Hepatocyte (in vitro differentiated cells): ENCODE measurements at places on chromosomes 6 and 20. TPM values are rescaled to one million over a fixed set of nuclear protein-coding genes. Genes with fewer than 3 reads are reported as not detected.

DNA sequence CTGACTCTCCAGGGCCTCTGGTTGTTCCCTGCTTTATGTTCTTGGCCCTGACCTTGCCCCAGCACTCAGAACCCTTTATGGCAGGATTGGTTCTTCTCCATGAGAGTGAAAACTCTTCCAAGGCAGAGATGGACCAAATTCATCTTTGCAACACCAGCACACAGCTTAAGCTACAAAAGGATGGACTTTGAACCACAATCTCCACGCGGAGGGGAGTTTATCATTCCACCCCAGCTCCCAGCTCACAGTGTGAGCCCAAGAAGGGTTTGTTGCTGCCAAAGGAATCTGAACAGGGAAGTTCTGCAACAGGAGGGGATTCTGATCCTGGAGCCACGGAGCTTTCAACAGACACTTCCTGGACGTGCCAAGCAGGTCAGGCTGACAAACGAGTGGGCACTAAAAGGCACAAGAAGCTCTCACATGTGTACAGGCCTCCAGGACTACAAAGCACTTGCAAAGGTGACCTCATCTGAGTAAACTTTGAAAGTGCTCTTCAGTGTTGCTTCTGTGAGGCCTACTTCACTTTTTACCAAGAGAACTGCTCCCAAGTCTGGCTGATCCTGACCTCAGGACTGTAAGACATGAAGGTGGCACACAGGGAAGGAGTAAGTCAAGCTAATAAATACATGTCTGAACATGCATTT, 8.9 kb downstream of the FITM2 start:
- peak overlapping the region; percentile 87 for H3K27ac ChIP-seq
- H3K27me3 ChIP-seq = no peaks in the 10 kb centered on the region
- H3K4me3 ChIP-seq = no peak overlapping the region
- H3K4me1 ChIP-seq = peaks cover 20% of the 10 kb centered on the region
- no peaks in the 10 kb centered on the region for H3K36me3 ChIP-seq

Gene PDCD2
- total RNA-seq = 75.0 and 77.8 TPM in 2 replicates

DNA sequence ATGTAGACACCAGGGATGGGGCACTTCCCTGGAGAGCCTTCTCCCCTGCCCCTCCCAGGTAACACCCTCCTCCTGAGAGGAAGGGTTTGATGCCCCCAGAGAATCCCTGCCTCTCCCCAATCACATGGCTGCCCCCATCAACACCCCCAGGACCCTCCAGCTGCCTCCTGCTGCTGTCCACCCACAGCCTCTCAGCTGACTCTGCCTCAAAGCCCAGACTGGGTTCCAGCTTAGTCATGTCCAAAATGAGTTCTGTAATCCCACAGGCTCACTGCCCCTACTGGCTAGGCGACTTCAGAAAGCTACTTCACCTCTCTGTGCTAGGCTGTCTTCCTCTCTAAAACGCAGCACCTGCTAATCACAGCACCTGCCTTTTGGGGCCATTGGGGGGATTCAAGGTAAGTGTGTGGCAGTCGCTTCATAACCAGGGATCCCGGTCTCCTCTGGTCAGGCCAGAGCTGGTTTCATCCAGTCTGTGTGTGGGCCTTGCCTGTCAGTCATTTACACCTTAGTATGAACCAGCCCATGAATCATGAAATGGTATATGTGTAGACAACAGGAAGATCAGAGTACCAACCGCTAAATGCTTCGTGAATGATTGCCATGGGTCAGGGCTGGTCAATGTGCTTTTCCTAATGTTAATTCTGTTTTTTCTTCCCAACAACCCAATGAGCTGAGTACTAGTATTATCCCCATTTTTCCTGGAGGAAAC, 40.4 kb downstream of the TFEB start:
- no peaks in the 10 kb centered on the region for H3K36me3 ChIP-seq
- no peak overlapping the region for H3K4me3 ChIP-seq
- H3K4me1 ChIP-seq = no peaks in the 10 kb centered on the region
- no peak for DNase-seq

DNA sequence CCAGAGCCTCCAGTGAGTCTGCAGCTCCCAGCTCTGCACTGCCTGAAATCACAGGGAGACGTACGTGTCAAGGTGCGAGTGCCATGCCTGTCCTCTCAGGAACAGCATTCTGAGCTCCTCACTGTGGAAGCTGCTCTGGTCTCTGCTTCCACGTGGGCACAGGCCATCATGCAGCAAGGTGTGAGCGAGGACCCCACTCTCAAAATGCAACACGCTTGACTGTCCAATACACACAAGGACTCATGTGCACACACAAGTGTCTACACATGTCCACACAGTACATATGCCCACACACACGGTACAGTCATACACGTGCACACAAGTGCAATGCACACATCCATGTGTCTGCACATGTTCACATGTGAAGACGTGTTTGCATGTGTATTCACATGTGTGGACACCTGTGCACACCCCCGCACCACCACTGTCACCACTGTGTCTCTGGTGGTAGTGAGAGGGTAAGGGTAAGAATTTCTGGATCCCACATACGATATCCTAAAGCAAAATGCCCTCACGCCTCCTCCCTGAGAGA, 260.5 kb downstream of the DLL1 start:
- no peaks in the 10 kb centered on the region for H3K27me3 ChIP-seq
- peak overlapping the region; percentile 81 for H3K27ac ChIP-seq
- H3K4me1 ChIP-seq = peaks cover 30% of the 10 kb centered on the region
- no peak overlapping the region for H3K4me3 ChIP-seq

Gene NNAT
- not detected in 2 replicates for total RNA-seq
